ENCODE measurements at places on chromosomes 4 and X.

GRCh38 chr4:37889849-37890800, 759 bp upstream of the TBC1D1 start:
- DNase-seq = no peak

DNA sequence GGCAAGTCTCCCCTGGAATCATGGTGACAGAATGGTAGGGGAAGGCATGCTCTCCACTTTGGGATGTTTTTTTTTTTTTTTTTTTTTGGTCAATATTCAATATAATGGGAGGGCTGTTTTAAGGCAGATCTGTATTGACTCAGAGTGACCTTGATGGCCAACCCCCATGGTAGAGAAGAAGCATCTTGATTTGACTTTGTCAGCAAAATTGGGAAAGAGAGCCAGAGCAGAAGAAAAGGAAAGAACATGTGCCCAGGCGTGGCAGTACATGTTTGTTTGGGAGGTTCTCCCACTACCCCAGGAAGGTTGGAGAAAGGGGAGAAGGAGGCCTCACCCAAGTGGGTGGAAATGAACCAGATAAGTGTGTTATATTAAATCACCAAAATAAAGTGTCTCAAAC, 62.2 kb upstream of the TBC1D9 start:
- no peak for DNase-seq

DNA sequence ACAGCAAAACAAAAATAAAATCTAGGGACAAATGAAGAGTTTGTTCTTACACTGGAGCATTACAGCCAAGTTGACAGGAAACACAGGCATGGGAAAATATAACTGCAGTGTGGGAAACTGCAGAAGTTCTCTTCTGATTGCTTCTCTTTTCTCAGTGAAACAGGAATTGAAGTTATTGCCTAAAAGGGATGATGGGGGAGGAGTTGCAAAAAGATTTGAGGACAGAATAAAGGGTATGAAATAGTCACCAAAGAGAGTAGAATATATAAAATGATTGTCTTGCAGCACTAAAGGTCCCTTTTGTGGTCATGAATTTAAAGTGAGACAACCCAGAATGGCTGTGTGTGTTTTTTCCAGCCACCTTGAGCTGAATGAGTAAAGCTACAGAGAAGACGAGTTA, 103.7 kb downstream of the JADE1 start:
- DNase-seq = no peak

DNA sequence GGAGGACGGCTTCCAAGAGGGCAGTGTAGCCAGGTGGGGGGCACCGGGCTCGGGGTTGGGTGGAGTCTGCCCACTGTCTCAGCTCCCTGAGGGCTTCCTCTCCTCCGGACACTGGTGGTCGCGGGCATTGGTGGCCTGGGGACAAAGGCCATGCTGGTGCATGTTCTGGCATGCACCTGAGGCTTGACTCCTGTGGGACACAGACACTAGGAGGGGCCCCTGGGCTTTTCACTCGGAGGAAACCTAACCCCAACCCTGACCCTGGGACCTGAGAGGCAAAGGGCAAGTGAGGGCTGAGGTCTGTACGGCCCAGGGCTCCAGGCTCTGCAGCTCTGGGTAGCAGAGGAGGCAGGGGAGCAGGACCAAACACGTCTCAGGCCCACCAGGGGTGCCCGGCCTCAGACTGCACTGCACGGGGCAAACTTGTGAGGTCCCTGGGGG, 22.3 kb upstream of the FGFR3 start:
- no peak for DNase-seq

DNA sequence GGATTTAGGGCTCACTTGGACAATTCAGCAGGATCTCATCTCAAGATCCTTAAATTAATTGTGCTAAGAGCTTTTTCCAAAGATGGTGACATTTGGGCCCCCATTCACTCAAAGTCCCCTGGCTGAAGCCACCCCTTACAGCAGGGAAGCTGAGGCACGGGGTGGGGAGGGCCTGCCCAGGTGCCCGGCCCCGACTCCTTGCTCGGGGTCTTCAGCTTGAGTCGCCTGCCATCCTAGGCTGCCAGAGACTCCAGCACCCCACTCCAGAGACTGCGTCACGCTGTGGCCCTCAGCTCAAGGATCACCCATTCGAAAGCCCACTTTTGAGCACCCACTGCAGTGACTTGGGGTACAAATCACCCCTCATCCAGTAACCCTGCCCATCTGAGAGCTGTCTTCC, 39.2 kb upstream of the GPR78 start:
- DNase-seq = no peak

- no peak for DNase-seq
Measured at GRCh38 chr4:117455088-117455487, 369.7 kb upstream of the TRAM1L1 start.

DNA sequence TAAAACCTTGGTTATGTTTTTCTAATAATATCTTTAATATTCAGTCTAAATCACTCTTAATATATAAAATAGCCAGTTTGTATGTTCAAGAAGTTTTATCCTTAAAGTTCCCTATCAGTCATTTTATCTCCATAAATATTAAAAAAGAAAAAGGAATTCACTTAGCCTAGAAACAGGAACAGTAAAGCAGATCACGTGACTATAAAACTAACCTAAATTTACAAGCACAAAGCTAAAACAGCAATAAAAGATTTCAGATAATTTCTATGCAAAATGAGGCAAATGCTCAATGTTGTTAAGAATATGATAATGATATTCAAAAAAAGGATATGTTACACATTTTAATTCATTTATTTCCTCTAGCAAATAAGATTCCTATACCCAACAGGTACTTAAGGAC, 57.1 kb upstream of the TNIP3 start:
- no peak for DNase-seq

DNA sequence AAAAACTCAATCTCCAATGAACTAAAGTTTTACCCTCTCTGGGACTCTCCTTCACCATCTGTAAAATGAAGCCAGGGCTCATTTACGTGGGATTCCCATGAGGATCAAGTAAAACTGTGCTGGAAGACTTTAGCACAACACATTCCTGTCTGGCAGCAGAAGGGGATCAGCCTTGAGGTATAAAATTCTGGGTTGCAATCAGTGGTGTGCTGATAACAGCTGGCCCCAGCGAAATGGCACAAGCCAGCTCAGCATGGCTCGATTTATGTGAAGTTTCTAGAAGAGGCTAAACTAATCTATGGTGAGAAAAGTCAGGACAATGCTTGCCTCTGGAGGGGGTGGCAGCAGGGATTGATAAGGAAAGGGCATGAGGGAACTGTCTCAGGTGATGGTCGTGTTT, 28.4 kb downstream of the ZNF630 start:
- DNase-seq = no peak

DNA sequence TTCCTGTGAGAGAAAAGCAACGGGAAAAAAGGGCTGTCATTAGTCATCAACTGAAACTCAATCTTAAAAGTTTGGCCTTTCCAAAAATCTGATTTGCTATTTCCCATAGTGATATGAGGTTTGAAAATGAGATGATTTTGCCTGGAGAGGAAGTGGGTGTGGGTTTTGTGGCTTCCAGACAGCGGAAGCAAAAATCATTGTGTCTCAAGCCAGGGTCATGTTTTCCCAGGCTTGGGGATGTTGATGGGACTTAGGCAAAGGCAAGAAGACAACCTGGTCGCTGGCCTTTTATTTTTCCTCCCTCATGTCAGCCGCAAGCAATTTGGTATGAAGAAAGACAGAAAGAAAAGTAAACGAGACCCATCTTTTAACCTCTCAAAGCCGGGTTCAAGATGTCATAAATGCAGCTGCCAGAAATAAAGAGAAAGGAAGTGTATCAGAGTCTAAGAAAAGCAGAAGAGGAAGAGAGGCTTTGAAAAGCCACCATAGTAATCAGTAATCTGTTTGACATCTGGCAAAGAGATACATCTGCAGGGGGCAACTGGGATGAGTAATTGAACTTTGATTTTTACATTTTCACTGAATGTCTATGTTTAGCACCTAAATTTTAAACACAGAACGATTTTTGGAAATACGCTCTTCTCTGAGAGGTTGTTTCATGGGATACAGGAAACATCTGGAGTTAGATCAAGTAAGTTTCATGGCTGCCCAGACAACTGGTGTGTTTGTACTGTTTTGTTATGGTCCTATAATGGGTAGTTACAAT, 521.6 kb upstream of the SLIT2 start:
- peak; percentile 39 for DNase-seq

DNA sequence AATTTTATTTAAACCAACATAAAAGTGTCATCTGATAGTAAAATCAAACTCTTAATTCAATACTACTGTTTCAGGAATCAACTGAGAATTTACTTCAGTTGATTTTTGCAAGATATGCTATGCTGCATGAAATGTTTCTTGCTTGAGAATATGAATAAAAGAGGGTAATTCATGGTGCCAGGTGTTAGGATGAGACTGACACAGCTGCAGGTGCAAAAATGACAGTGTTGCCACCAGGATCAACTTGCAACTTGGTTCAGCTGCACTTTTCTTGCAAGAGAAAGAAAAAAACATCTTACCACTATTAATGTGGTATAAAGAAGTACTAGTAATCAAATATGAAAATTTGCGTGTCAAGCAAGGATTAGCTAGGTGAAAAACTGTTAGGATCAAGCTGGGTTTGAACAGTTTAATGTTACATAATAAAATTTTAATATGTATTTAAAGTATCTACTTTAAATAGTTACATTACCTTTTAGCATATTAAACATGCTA, 49.7 kb downstream of the CHIC2 start:
- DNase-seq = no peak

- no peak for DNase-seq
Measured at GRCh38 chr4:143623896-143624295, 76.6 kb downstream of the FREM3 start.

All from fibroblast of the aortic adventitia (primary cell).